ENCODE measurements at places on chromosomes 7 and 10.

GRCh38 chr7:34747176-34747781, 89.3 kb downstream of the NPSR1 start:
- no peak for DNase-seq

GRCh38 chr10:71597821-71598498, 121.6 kb downstream of the C10orf105 start:
- DNase-seq, result peak; percentile 67

GRCh38 chr10:34176351-34176750, 638.7 kb downstream of the PARD3 start:
- no peak for DNase-seq

GRCh38 chr7:68559518-68559917, 1038.8 kb upstream of the AUTS2 start:
- DNase-seq, result no peak

- no peak for DNase-seq
These were observed 82.9 kb downstream of the KLF6 start for GRCh38 chr10:3702056-3702546.

- no peak for DNase-seq
These were observed 974.4 kb downstream of the NXPH1 start for GRCh38 chr7:9407816-9408215.

GRCh38 chr7:132491391-132491945, 84.8 kb downstream of the PLXNA4 start:
- no peak for DNase-seq

- DNase-seq, result no peak
These were observed 10.7 kb downstream of the XPNPEP1 start for GRCh38 chr10:109912335-109913281.

DNA sequence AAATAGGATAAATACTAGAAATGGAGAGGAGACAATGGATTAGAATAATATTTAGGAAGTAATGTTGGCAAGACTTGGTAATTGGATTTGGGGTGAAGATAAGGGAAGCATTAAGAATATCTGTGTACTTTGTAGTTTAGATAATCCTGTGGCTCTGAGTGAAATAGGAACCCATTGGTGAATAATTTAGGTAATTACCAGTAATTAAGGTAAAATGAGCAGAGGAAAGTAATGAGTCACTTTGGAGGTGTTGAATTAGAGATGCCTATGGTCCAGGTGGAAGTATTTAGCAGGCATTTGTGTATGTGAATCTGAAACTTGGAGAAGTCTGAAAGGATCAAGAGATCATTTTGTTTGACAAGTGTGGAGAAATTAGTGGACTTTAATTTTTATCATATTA, 5.7 kb downstream of the C1GALT1 start:
- no peak for DNase-seq

- DNase-seq, result no peak
These were observed 203.9 kb downstream of the ELFN1 start for GRCh38 chr7:1873857-1874589.

DNA sequence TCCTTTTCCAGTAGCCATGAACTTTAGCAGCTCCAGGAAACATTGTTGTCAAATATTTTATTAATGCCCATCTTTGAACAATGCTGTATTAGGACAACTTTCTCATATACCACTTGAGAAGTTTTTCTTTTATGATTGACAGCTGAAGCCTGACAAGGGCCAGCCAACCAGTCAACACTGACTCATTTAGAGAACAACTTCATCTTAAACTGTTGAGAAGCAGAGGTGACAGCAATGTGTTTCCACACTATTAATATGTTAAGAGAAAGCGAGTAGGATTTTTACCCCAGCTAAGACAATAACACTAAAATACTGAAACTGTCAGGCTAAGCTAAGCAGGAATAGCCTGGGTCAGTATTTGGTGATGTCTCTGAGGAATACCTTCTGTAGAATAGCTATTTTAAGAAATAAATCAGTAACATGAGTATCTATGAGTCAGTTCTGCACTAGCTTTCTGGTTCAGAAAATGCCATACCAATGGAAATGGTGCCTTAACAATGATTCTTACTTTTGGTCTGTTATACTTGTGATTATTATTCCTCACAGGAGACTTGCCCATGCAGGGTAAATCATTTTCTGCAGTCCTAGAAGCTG, 168.8 kb upstream of the POT1 start:
- no peak for DNase-seq

- no peak for DNase-seq
These were observed 25.5 kb downstream of the LRRC4 start for GRCh38 chr7:128005759-128006159.

- no peak for DNase-seq
These were observed 73.9 kb downstream of the NRP1 start for GRCh38 chr10:33260403-33261149.

- no peak for DNase-seq
These were observed 434.9 kb downstream of the ADRA2A start for GRCh38 chr10:111511751-111512150.

- DNase-seq, result no peak
These were observed 164.0 kb downstream of the SDK1 start for GRCh38 chr7:3464900-3465622.

DNA sequence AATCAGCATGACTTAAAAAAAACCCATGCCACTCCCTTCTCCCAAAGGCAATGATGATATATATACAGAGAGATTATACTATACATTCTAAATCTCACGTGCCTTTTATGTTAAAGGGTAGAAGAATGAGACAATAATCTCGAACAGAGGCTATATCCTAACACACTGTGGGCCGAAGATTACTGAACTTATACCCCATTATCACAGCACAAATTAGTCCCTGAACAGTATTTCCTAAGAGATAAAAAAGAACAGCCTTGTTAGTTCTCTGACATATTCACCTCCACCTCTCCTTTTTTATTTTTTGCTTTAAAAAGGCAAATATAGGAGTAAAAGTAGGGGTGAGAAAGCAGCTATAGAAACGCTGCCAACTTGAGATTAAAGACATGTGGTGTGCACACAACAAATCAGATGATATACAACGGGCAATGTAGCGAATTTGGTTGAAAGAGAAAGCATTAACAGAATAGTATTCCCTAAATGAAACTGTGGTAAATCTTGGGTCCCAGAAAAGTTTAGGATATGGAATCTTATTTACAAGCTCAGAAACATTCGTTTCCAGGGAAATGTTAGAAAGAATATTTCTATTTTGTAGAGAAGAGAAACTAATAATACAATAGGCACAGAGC, 69.5 kb downstream of the JMJD1C start:
- DNase-seq, result no peak

DNA sequence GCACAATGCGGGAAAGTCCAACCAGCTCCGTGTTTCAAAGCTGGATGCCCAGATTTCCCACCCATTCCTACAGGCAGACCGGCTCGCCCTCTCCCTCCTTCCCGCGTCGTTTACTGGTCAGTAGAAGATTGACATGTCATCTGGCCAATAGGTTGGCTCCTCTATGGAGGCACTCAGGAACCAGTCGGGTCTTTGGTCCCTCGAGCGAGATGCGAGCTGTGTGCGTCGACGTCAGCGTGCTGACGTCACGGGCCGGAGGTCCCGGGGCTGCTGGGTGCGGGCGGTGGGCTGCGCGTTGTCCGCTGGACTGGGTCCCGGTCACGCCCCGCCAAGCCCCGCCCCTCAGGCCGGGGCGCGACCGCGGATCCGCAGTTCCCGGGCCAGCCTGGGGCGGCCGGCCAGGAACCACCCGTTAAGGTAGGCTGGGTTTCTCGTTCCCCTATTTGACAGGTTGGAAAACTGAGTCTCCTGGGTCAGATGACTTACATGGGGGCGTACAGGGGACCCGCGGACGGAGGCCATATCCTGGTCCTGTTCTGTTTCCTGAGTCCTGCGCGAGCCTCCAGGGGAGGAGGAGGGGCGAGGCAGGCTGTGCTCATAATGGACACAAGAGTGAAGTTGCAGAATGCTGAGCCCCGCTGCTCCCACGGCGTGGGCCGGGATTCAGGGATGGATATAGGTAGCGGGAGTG, at the start of gene STARD3NL:
TSS of gene STARD3NL (plus strand) at position 242 of the 691 bp plus-strand sequence. CDS start 29,260 bp downstream, outside the sequence.
- peak; percentile 100 for DNase-seq

DNA sequence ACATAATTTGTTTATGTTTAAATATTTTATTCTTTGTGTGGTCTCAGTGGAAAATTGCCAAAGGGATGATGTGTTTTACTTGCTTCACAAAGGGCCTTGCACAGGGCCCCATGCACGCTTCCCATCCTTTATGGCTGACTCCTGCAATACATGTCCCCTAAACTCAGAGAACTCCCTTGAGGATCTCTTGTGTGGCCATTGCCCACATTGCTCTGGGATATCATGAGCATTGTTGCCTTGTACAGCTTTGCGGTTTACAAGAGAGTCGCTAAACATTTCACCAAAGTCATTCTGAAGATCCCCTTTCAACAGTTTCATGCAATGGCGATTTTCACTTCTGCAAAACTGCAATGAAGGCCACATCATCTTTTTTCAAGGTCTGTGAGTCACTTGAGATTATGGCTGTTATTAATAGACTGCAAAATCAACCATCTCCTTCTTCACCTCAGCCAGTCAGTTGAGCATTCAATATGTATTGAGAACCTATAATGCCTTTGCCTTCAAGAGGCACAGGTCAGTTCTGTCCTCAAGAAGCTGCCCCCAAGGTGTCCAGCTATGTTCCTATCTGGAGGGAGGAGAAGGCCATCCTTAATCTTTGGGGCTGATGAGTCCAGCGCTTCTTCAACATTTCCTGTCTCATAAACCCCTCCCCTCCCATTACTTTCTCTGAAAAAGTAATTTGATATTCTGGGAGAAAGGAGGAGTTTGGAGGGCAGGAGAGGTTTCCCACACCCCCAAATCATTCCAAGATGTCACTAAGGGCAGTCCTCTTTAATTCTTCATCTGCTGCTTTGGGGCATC, 108.1 kb downstream of the CCDC71L start:
- no peak for DNase-seq

DNA sequence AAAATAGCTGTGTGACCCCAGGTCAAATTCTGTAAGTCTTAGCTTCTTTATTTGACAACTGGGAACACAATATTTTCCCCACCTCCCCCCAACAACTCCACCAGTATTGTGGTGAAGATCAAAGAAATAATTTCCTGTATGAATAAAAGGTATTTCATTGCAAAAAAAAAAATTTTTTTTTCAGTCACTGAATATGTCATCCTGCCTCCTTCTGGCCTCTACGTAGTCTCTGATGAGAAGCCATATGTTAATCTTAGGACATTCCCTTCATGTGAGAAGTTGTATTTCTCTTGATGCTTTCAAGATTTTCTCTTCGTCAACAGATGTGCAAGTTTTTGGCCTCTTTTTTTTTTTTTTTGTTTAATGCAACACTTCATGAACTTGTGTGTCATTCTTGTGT, 33.0 kb downstream of the ZNF33A start:
- DNase-seq, result no peak

DNA sequence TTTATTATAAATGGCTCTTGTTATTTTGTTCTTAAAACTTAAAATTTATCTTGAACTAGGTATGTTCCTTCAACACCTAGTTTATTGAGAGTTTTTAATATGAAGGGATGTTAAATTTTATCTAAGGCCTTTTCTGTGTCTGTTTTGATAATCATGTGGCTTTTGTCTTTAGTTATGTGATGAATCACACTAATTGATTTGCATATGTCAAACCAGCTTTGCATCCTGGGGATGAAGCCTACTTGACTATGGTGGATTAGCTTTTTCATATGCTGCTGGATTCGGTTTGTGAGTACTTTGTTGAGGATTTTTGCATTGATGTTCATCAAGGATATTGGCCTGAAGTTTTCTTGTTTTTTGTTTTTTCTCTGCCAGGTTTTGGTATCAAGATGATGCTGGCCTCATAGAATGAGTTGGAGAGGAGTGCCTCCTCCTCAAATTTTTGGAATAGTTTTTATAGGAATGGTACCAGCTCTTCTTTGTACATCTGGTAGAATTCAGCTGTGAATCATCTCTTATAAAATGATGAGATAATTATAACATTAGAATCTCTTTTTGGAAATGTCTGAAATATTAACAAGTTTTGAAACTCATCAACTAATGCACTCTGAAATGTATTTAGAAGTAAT, 78.7 kb upstream of the AGR3 start:
- DNase-seq, result no peak

GRCh38 chr7:55420530-55420929, 55.4 kb downstream of the LANCL2 start:
- no peak for DNase-seq
